Adrenal gland (tissue), 19 donors: ENCODE measurements at places on chromosomes 4 and X.

DNA sequence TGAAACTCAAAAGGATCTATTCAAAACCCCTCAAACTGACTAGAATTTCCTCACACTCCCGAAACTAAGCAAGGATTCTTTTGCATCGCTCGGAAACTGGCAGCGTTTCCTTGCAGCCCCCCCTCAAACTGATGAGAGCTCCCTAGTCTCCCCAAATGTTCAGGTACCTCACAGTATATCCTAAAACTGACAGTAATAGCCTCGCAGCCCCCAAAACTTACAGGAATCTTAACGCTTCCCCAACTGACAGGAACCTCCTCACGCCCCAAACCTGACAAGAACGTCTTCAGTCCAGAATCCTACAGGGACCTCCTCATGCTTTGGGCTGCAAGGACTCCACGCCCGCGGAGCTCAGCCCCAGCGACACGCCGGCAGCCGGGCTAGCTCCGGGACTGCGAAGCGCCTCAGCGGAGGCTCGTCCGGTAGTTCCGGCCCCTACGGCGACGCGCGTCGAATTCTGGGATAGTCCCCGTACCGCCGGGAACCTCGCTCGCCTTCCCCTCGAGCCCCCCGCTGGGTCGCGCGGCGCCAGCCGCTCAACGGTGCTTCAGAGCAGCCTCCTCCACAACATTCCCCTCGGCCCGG lies 640 bp downstream of the PHF8 start:
- DNase-seq: no peak

DNA sequence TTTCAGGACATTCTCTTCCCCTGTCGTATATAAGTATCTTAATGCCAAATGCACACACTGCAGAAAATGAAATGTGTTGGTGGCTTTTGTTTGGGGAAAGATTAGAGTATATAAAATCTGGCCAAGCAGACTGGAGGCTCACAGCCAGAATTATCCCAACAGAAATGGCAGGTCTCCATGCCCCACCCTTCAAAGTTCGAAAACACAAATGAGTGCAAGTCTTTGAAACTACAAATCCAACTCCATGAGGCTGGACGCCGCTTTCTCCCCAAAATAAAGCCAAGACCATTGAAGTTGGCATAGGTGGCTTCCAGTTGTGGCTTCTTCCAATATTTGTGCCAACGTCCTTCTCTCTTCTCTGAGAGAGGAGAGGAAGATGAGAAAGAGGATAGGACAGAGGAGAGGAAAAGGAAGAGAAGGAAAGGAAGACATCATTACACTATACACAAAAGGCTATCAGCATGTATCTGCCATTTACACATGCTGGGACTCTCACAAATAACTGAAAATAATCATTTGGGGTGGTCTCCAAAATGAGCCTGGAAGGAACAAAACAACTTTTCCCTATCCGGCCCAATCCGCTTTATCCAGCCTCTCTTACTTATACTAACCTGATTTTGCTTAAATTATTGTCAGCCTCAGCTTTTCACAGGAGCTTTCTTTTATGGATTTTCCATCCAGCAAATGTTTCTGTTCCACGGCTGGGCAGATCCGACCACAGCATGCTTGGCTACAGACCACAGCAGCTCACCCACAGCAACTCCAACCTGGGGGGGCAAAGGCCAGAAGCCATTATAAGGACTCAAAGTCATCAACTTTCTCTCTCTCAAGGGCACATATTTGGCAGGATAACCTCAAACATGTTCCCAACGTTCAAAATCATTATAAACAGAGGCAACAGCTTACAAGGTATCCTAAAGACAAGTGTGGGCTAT lies 71.7 kb downstream of the APBB2 start:
- no peak for DNase-seq

DNA sequence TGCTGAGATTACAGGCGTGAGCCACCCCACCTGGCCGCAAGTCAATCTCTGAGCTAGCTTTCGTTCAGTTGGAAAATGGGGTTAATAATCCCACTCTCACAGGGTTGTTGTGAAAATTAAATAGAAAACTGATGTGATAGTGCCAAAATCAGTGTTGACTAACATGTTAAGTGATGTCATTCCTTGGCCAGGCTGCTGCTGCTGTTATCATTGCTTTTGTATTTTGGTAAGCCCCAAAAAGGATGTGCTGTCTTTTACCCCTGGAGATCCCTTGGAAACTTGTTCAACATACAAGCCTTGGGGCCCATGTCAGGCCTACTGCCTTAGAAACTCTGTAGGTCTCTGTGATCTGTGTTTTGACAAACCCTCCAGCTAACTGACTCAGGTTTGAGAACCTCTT lies 106.3 kb downstream of the AFF1 start:
- peak; percentile 55 for DNase-seq

DNA sequence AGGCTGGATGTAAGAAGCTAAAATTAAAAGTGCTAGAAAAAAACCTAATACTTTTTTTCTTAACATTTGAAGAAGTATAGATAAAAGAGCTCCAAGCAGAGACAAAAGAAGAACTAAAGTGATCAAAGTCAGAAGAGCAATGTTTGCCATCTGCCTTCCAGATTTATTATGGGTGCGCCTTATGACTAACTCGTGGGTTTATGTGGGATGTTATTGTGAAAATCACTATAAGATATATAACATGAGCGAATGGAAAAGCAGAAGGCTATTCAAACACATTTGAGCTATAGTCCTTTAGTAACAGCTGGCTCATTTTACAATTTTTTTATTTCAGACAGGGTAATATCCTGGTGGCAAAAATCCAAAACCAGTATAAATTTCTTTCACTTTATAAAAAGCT lies 1040.7 kb downstream of the RAPGEF2 start:
- DNase-seq: no peak

DNA sequence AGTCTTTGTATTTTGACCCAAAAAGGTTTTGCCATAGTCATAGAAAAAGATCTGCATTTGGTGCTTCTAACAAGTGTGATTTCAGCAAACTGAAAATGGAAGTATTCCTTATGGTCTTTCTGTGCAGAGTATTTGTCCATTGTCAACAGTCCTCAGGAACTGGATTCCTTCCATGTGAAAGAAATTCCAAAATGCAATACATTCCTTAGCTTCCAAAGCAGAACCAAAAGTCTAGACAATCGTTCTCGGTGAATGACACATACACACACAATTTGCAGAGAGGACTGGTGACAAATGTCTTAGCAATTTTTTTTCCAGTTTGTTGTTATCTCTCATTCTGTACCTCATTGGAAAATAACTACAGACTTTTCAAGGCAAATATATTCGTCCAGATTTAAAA lies 562.2 kb upstream of the SLIT2 start:
- no peak for DNase-seq

DNA sequence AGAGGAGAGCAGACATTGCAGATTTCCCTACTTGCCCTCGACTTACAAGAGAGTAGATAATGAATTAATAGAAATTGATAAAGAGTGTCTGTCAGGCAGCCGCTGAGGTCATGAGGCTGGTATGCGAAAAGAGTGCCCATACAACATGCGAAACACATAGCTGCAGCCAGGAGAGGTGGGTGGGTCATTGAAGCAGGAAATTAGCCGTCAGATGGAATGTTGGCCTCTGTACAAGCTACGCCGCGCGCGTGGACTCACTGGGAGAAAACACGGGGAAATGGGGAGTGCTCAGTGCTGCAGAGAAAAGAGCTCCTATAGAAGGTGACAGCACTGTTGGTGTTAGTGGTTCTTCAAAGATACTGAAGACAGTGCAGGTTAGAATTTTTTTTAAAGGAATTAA lies 125.1 kb downstream of the RAPGEF2 start:
- peak; percentile 85 for DNase-seq

DNA sequence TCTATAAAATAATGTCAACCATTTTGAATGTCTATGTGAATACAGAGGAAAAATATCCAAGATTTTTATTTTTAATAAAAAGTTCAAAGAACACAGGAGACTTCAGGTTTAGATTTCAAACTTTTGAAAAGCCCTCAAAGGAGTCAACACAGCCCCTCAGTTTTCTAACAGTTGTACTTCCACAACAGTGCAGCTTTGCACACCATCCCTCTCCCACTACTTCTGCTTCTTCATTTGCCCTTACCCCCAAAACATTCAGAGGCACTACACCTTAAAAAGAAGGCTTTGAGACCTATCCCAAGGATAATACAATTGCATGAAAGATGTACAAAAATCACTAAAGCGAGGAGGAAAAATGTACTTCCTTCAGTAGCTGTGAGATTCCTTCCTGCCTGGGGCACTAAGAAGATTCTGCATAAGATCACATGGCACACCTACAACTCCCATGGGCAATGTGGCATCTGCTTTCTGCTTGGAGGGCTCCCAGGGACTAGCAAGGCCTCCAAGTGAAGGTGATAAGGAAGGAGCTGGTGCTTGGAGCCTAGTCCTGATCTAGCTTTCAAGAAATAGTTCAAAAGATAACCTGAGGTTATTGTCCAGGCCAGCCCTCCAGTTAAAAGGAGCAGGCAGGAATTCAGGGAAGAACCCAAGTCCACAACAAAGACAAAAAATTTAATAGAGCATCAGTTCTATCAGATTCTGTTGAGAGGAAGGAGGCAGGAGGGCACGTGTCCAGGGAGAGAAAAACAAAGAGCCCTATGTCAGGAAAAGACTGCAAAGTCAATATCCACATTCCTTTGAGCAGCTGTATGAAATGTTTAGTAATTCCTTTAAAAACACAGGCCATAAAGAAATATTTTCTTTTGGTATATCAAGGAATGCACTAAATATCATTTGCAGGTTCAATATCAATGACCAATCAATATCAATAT lies 19.1 kb downstream of the ARAP2 start:
- DNase-seq: no peak

DNA sequence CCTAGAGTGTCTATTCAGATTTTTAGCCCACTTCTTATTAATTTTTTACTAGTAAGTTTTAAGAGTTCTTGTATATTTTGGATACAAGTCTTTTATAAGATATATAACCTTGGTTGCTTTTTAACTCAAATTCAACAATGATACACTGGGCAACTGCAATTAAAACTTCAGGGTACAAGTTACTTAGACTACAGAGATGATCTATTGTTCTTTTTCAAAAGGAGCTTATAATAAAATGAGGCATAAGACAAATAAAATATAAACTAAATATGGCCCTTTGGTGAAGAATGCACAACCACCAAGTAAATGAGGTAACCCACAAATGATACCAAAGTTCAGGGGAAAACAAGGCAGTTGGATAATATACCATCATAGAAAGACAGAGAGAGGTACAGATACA lies 37.6 kb upstream of the CXCL6 start:
- DNase-seq: no peak

DNA sequence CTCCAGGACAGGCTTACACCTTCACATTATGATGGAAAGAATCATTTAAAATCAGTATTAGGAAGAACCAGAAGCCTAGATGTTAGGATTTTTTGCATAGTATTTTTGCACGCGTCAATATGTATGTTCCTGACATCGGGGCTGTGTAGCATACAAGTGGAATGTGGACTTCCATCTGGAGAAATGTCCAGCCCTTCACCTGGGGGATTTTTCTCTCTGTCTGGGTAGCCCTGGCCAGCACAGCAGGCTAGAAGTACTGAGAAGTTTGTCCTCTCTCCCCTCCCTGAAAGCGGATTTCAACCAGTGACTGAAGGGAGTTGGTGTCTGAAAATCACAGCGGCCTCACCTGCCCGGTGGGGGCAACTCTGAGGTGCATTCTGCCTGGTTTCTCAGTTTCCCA lies 10.4 kb upstream of the KLHL8 start:
- no peak for DNase-seq
